ENCODE measurements at places on chromosomes 5 and 9.

DNA sequence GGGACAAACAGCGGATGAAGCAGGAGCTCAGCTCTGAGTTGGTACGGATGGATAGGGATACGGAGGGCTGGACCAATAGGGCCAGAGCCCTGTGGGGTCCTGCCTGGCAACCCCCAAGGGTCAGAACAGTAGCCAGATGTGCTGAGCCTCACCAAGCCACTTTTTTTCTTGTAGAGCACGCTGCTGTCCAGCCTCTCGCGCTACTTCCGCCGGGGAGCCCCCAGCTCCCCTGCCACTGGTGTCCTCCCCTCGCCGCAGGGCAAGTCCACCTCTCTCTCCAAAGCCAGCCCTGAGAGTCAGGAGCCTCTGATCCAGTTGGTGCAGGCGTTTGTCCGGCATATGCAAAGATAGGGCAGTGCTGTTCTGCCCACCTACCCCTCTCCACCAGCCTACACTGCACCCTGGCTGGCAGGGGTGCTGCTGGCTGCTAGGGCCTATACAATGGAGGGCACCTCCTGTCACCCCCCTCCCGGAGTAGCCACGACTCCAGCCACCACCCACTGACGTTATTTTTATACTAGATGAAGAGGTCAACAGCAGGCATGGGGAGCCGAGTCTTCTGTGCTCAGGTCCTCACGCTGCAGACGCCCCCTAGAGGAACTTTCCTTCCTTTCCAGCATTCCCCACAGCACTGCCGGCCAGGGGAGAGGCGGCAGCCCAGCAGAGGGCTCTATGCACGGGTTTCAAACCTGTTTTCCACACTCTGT lies 21.6 kb downstream of the SH3GLB2 start:
- peak; percentile 75 for DNase-seq

GRCh38 chr9:557601-558201 lies 283.8 kb upstream of the DMRT1 start:
- DNase-seq, result no peak

DNA sequence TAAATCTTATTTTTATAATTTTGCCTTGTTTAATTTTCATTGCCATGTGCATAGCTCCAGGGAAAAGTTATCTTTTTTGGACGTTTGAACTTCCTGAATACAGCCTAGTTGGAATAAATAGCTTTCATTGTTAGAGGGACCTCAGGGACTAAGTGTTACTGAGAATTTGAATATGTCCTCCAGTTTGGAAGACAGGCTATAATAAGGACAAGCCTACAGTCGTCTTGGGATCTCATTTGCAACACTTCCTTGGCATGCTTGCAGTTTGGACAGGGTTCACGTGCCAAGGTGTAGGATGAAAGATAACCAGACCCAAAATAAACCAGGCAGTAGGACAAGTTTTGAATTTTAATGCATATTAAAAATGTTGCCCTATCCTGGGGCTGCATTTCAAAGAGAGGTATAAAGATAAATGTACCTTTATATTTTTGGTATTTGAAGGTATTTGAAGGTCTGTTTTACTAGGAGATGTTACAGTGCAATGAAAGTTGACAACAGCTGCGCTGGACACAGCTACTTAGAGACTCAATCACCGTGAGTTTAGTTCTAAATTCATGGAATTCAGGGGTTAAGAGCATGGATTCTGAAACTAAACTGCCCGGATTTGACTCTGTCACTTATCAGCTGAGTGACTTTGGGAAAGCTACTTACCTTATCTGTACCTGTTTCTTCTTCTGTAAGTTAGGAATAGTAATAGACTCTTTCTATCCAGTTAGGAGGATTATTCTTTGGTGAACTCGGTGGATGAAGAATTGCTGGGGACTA lies 134.1 kb downstream of the ACTBL2 start:
- DNase-seq, result no peak

DNA sequence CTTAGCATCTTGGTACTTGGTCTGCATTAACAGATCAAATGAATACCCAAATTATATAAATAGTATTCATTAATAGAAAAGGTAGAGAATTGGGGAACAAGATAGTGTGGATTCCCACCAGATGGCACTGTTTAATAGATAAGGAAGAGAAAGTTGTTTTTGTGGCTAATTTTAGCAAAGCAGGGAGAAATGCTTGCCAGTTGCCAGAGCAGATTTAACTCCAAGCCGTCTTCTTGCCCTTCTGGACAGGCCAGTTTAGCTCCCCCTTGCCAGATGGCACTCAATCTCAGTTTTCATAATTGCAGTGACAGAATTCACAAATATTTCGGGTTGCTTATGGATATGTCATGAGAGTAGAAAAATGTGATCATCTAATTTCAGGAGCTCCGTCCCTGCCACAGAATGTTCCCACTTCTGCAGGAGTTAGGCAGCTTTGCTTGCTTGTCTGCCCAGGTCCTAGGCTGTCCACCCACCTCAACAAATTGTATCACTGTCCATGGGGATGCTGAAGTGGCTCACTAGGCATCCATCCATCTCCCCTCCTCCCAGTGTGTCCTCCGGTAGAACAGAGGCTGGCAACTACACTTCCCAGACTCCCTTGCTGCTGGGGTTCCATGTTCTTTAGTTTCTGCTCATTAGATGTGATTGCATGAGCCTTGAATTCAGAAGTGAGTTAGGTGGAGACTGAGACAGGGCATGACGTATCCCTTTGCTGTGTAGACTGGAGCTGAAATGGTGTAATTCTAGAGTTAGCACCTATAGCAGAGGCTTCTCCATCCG lies 11.8 kb upstream of the HEXB start:
- peak; percentile 76 for DNase-seq

- no peak for DNase-seq
Observed at GRCh38 chr9:134712243-134712642, 70.6 kb downstream of the COL5A1 start.

GRCh38 chr5:157252711-157253465 lies 13.0 kb upstream of the CYFIP2 start:
- DNase-seq, result no peak

DNA sequence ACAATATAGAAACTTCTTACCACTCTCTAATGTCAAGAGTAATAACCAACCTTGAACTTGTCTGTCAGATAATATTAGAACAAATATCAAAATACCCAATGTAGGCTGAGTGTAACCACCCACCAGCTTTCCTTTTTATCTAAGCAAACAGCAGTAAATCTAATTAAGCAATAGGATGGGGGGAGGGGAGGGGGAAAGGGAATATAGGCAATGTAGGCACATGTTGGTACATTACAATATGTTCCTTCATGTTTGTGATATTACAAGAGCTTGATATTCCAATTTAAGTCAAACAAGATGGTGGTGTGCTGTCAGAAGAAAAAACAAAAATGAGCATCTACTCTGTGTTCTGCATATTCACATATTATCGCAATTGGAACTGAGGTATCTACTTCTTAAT lies 158.2 kb downstream of the DENND1A start:
- DNase-seq, result no peak

- DNase-seq, result no peak
Observed at GRCh38 chr9:33022303-33022702, 2.8 kb upstream of the DNAJA1 start.

DNA sequence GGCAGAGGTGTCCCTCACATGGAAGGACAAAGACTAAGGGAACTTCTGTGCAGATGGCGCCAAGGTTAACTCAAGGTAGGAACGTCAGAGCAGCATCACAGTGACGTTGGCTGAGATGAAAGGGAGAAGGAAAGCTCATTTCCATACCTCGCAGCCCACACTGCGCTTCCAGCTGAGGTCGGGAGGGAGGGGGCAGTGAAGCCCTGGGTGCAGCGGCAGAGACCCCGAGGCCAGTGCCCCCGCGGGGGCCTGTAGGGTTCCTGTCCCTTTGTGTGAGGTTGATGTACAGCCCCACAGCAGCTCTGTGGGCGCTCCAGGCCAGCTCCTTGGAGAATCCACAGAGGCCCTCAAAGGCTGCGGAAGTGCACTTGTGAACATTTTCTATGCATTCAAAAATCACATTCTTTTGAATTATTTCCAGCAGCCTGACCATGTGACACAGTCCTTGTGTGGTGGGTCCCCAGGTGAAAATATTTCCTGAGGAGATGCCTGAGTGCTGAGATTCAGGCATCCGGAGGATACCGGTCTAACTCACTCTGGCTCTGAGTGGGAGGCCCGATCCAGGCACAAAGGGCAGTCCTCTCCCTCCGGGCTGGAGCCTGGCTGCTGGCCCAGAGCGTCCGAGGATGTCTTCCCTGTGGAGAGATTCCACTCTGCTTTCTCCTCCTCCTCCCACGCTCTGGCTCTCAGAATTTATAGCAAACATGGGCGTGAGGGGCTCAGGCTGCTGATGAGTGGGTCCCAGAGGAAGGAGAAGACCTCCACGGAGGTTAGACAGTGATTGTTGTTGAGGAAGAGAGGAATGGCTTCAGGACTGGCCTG lies 150.7 kb downstream of the ICE1 start:
- DNase-seq, result no peak

Measured in Kasumi-1 (cell line).